ENCODE measurements at places on chromosomes 7 and 10.

- no peak for DNase-seq
Measured at GRCh38 chr7:130146693-130147405, 58.4 kb downstream of the TMEM209 start.

GRCh38 chr10:101453318-101453717 lies 99.4 kb downstream of the BTRC start:
- no peak for DNase-seq

GRCh38 chr7:47584536-47584895 lies 2.6 kb upstream of the TNS3 start:
- DNase-seq = no peak

- DNase-seq = no peak
Measured at GRCh38 chr10:86700851-86701617, 32.7 kb downstream of the LDB3 start.

GRCh38 chr10:44818701-44819127 lies 92.4 kb upstream of the TMEM72 start:
- no peak for DNase-seq

GRCh38 chr7:132257253-132257652 lies 319.0 kb downstream of the PLXNA4 start:
- DNase-seq = no peak

- no peak for DNase-seq
Measured at GRCh38 chr7:27263781-27264180, 21.2 kb downstream of the EVX1 start.

DNA sequence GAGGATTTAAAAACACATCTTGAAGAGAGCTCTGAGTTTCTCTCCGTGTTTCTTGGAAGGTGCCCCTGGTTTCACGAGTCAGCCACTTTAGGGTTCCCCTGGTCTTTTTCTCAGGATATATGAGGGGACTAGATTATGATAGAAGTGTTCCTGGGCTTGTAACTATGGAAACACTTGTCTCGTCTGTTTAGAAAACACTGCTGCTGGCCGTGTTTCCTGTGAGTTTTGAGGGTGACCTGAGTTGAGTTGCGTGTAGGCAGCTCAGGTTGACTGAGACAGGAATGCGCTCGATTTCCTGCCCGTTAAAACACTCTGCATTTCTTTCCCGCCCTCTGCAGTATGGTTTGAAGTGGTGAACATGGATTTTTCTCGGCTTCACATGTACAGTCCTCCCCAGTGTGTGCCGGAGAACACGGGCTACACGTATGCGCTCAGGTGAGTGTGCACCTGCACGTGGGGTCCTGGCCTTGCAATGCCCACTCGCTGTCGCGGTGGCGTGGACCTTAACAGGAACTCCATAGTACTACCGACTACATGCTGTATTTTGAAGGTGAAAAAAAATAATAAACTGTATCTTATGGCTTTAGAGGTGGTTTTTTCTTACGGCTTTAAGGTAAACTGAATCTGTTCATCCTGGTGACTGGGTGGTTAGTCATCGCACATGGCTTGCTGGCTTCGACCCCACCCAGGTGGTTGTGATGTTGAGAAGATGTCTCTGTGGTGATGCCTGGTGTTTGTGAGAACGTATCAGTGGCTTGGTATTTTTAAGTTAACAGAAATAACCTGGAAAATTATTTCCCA lies at the start of gene SUN1:
SUN1 (plus strand) TSS at position 310 of the 801 bp plus-strand sequence; CDS start at position 359, 49 bp downstream.
- peak; percentile 51 for DNase-seq

- DNase-seq = no peak
Measured at GRCh38 chr10:9545073-9545472, 1472.6 kb upstream of the CELF2 start.

GRCh38 chr7:156220078-156220605 lies 407.9 kb upstream of the SHH start:
- no peak for DNase-seq

GRCh38 chr10:101311185-101312066 lies 42.5 kb upstream of the BTRC start:
- no peak for DNase-seq

DNA sequence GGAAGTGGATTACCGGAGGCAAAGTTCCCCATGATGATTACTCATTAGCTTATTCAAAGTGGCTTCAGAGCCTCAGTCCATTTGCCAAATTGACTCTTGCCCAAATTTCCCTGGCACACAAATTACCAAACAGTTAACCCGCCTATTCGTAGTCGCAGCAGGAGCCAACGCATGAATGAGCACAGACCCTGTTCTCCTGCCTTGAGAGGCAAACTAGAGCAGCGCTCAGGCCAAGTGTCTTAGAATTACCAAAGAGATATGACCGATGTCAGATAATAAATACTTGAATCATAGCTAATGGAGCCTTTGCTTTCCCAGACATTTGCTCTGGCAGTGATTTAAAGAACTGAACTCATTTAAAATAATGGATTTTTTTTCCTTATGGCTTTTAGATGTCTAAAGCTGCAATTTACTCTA lies 64.9 kb downstream of the CTTNBP2 start:
- no peak for DNase-seq

- no peak for DNase-seq
Measured at GRCh38 chr7:157759246-157759805, 422.5 kb downstream of the DNAJB6 start.

GRCh38 chr7:80412842-80413241 lies 99.0 kb downstream of the GNAT3 start:
- DNase-seq = no peak

GRCh38 chr7:65251851-65252620 lies 121.6 kb upstream of the ZNF92 start:
- DNase-seq = no peak

DNA sequence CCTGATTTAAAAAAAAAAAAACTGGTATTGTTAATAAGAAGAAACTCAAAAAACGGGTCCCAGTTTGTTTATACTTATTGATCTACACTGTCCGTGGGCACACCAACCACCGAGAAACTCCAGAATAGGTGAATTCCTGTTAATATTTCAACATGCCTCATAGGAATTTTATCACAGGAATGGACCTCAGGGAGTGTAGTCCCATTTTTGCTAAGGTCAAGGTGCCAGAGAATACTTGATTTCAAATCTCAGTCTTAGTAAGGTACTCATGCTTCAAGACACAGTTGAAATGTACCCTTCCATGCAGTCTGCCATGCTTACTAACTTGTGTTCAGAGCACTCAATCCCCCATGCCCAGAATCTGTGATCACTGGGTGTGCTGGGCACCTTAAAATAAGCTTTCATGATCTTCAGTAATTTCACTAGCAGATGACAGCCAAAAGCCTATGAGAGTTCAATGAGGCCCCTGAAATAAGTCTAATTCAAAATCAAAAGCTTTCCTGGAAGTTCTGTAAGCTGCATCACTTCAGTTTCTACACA lies 385.7 kb downstream of the TNS3 start:
- DNase-seq = no peak

- DNase-seq = no peak
Measured at GRCh38 chr10:101065481-101066145, 3.8 kb downstream of the KAZALD1 start.

GRCh38 chr7:120951826-120952225 lies 1.2 kb downstream of the ING3 start:
- DNase-seq = no peak

DNA sequence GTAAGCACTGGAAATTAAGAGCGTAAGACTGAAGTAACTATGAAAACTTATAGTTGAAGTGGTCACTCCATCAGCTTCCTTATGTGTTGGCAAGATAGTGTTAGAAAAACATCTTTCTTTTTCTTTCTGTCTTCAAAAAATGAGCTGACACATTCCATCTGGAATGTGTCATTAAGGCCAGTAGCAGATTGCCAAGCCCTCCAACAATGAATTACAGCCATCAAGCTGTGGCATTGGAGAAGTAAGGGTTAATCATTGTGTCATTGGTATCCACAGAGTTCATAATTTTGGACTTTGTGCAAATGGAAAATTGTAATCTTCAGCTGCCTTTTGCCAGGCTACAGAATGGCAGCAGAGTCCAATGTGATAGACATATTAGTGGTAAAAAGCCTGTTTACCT lies 926.3 kb downstream of the NRG3 start:
- DNase-seq = no peak

DNA sequence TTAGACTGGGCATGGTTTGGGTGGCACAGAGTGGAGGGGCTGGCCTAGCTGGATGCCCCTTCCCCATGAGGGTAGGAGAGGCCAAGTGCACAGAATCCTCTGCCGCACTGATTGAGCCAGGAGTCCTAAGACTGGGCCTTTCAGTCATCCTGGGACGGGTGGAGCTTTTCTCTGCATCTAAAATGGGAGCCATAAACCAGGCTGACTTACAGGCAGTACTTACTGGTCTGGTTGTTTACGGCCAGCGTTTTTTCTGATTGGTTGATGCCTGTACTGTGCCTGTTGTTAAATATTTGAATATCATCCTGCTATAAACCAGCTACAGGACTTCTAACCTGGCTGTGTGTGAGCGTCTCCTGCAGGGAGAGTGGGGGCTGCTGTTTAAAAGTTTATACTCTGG lies 107.8 kb downstream of the CDH23 start:
- no peak for DNase-seq

DNA sequence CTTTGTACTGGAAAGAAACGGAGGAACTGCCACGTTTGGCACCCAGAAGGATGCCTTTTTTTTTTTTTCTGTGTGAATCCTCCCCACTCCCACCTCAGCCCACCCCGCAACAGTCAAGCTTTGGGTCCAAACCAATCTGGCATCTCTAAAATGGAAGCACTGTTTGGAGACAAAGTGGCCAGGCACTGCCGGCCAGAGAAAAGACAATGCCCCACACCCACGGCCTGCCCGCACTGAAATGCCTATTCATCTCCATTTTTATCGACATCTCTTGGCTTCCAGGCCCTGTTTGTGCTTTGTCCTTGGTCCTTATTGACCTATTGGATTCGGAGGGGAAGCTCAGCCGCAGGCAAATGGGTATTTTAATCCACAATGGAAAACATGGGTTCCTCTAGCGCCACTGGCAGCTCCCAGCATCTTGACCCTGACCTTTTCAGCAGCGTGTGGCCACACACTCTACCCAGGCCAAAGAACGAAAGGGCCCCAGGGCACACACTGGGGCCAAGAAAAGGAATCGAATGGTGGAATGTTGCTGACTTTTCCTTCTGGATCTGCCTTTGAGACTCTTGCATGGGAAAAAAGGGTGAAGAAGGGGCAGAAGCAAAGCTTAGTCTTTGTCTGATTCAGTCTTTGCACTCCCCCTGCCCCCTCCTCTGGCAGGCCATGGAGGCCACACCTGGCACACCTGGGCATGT lies 162.6 kb upstream of the CDCA7L start:
- no peak for DNase-seq

- DNase-seq = no peak
Measured at GRCh38 chr7:155057076-155057475, 13.0 kb upstream of the HTR5A start.

GRCh38 chr10:71770255-71770654 lies 3.1 kb downstream of the VSIR start:
- DNase-seq = no peak

- DNase-seq = no peak
Measured at GRCh38 chr7:32093415-32094408, 23.5 kb upstream of the PDE1C start.

- DNase-seq = no peak
Measured at GRCh38 chr10:117486606-117487005, 55.9 kb upstream of the EMX2 start.

GRCh38 chr10:122637376-122637775 lies 62.3 kb downstream of the C10orf120 start:
- no peak for DNase-seq

- DNase-seq = no peak
Measured at GRCh38 chr7:115910541-115911164, 119.9 kb downstream of the TFEC start.

- DNase-seq = no peak
Measured at GRCh38 chr7:41275255-41275654, 427.6 kb downstream of the INHBA start.

DNA sequence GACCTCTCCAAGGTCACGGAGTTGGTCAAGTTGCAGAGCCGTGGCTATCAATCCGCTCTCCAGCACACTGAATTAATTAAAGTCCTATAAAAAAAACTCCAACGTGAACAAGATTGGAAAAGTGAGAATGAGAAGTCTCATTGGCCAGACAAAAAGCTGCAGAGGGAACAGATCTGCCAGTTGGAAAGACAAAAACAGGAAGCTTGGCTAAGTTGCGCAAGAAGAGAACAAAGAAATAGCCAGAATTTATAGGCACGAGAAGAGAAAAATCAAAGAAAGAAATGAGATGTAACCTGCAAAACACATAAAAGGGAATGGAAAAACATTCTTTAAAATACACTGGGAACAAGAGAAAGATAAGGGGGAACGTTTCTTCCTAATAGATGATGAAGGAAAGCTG lies 45.7 kb upstream of the CRTAC1 start:
- DNase-seq = no peak

GRCh38 chr10:106336874-106337273 lies 827.6 kb downstream of the SORCS1 start:
- no peak for DNase-seq

GRCh38 chr7:64206903-64207302 lies at the start of gene ZNF735:
Gene ZNF735, plus strand, starts transcription at chr7:64207203. Its CDS starts 0 bp downstream, at chr7:64207203.
- no peak for DNase-seq

DNA sequence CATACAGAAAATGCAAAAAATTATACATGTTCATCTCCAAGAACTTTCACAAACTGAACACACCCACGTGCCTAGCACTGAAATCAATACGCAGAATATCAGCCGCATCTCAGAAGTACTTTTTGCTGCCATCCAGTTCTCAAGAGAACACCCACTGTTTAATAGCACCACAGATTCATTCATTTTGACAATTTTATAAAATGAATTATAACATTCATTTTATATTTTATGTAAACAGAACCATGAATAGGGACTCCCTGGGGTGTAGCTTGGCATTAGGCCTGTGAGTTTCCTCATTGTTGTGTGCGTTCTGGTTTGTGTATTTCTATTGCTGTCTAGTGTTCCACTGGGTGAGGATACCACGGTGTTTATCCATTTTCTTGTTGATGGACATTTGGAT lies 77.3 kb upstream of the PIP4K2A start:
- DNase-seq = no peak

DNA sequence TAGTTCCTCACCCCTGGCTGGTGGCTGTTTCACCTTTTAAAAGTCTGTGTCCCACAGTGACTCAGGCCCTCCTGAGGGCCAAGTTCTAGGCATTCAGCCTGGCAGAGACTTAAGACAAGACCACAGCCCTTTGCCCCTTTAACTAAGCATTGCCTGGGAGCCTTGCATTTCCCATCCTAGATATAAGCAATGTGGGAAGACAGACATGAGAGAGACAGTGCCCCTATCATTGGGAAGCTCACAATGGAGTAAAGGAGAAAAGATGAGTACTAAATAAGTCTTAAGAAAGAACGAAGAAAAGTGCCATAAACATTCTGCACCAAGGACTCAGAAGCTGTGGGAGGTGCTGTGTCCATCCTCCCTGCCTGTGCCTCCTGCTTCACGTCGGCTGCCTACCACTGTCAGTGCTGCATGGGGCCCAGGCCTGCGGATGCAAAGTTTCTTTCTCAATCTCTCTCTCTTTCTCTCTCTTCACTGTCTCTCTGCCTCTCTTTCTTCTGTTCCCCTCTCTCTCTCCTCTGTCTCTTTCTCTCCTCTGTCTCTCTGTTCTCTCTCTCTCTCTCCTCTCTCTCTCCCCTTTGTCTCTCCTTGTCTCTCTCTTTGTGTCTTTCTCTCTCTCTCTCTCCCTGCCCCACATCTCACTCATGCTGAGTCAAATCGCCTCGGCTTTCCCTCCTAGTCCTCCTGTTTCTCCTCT lies 21.5 kb downstream of the GPRIN2 start:
- DNase-seq = no peak

All from activated gamma-delta T cell treated with anti-CD3 and anti-CD28 coated beads, Interleukin-2, amount 50 U/mL, for 16 hours (primary cell).